Fibroblast of skin of right biceps (primary cell): ENCODE measurements at places on chromosomes 3 and 15.

DNA sequence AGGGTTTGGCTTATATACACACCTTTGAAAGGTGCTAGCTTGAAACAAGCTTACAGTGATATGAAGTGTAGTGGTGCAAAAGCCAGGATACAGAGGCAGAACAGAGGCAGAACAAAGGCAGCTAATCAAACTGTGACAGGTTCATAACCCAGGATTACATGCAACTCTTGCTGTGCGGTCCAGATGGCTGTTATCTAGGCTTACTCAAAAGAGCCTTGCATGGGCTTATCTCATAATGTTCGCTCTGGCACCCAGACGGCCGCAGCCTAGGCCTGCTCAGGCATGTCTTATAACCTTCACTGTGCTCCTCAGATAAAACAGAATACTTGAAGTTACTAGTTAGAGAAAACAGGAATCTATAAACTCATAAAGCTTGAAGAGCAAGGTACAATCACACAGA lies 22.8 kb upstream of the NOX5 start:
- no peak for DNase-seq

GRCh38 chr15:40361640-40362039 lies 3.6 kb downstream of the DISP2 start:
- DNase-seq: no peak

GRCh38 chr15:56794553-56795329 lies 61.4 kb upstream of the ZNF280D start:
- DNase-seq: peak; percentile 71

DNA sequence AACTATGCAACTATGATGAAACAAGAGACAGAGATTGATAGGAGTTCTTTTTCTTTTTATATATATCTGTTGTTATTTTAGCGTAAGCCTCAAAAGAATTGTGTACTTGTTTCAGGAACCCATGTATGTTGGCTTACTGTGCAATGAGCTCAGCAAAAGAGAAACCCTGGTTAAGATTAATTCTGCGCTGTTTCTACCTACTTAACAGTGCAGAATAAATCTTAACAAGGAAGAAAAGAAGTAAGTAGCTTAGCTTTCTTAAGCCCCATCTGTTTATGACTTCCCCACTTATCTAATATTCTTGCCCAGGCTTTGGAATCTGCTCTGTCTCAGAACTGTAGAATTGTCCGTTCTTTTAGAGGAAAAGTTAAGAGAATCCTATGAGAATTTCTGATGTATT lies 27.4 kb downstream of the ECT2 start:
- no peak for DNase-seq

DNA sequence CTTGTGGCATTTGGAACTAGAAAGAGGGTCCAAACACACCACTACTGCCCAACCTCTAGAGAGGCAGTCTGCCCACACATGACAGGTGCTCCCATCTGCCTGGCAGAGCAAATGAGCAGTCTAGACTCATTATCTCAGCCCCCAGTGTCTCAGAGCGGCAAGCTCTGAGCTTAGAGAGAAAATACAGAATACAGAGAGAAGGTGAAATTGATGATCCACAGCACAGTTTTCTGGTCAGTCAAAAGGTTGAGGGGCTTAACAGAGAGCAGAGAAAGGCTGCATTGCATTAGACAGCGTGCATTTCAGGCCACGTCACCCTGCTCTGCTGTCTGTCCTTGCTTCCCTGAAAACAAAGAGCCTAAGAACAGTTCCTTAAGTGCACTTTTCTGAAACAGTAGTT lies 135.1 kb downstream of the KCNMB2 start:
- DNase-seq: no peak

- peak; percentile 72 for DNase-seq
These were observed 169.1 kb downstream of the GAP43 start for GRCh38 chr3:115792206-115792955.

GRCh38 chr3:162933656-162934055 lies 1437.0 kb downstream of the OTOL1 start:
- no peak for DNase-seq
